Fibroblast of the conjunctiva (primary cell): ENCODE measurements at places on chromosomes 2 and 18.

DNA sequence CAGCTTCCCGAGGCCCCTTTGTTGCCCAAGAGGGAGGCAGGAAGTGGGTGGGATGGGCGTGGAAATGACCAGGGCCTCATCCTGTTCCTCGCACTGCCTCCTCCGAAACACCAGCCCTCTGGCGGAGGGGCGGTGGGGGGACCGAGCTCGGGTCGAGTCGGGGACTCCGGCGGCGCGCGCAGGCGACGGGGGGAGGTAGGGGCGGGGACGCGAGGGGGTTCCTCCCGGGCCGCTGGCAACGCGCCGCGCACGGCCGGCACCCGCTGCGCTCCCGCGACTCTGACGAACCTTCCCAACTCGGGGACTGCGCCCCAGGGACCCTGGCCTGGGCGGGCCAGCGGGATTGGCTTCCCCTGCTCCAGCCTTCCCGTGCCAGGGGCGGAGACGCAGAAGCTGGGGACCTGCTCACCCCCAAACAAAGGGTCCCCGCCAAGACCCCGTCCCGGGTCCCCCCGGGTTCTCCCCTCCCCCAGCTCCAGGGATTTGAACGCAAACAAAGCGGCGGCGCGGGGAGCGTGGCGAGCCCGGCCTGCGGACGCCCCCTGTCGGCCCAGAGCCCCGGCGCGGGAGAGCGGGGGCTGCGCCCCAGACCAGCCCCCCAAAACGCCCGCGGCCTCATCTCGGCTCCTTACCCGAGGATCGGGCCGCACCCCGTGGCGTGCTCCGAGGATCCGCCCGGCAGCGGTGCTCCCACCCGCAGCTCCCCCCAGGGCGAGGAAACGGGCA is 1.2 kb downstream of the SEMA4C start:
- peak; percentile 81 for DNase-seq

DNA sequence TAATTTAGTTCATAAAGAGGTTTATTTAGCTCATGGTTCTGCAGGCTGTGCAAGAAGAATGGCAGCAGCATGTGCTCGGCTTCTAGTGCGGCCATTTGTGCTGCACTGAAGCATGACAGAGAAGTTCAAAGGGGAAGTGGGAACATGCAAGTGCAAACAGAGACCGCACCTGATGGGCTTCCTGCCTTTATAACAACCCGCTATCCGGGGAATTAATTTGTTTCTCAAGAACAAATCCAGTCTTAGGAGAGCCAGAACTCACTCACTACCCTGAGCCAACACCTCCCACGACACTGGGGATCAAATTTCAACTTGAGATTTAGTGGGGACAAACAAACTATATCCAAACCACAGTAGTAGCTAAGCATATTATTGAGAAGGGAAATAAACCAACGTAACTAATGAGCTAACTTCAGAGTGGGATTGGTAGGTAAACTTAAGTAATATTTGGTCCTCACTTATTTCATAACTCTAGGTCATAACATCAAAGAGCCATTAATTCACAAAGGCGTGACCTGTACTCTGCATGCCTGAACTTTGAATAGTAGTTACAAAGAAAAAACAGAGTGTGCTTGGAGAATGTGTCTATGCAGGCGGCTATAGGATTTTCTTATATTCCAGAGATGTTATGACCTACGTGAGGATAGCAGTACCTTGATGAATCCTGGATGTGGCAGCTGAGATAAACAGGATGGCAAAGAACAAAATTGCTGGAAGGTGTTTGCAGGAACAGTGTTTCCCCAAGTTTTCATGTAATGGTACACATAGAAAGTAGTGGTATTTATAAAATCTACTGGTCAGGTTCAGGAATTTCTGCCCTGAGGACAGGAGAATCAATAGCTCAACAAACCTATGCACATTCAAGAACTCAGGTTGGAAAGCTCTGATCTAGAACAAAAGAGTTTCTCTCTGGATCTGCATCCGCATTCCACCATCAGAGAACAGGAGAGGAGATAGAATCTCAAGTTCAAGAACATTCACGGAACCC is 845.9 kb upstream of the ID2 start:
- no peak for DNase-seq

DNA sequence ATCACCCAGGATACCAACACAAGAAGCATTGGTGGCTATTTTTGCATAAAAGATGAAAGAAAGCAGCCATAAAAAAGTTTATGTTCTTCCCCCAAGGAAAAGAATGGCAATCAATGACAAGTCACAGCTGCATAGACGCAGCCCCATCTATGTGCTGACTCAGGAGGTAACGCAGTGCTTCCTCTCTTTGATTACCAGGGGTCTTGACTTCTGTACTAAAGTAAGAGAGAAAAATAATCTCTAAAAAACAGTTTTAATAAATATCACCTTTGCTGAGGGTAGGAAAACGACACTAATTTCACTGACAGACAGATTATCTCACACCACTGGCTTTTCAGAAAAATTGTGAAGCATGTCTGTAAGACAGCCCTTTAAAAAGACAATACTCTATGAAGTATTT is 33.9 kb upstream of the EVA1A start:
- DNase-seq: no peak

GRCh38 chr2:65545837-65546805 is 113.7 kb upstream of the SPRED2 start:
- DNase-seq: no peak

DNA sequence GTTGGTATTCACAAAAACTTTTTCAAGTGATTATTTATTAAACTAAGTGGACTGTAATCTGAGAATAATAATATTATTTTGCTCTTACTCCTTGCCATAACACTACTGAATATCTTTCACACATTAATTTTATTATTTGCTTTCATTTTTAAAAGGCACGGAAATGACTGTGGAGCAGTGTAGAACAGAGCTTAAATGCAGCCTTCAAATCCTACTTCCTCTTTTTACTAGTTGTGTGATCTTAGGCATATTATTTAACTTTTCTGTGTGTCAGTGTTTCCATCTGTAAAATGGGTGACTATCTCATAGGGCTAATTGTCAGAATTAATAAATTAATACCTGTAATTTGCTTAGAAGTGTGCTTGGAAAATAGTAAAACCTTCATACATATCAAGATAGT is 55.5 kb upstream of the SLC8A1 start:
- DNase-seq: no peak

GRCh38 chr18:73793386-73793785 is 354.2 kb downstream of the FBXO15 start:
- DNase-seq: no peak

DNA sequence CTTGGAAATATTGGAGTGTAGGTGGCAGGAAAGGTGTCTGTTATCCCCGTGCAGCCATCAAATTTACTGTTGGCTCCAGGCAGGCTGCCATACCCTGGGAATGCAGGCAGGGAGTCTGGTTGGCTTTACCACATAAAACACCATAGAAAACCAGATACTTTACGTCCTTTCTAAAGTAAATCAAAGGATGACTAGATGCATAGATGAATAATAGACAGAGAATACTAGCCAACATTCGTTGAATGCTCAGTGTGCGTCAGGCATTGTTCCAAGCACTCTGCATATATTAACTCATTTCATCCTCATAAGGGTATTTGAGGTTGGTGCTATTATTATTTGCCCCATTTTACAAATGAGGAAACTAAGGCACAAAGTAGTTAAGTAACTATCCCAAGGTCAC is 65.2 kb downstream of the VSNL1 start:
- no peak for DNase-seq

GRCh38 chr18:57910817-57911216 is 107.7 kb upstream of the ATP8B1 start:
- DNase-seq: no peak

GRCh38 chr2:112706170-112706664 is 14.6 kb upstream of the NT5DC4 start:
- no peak for DNase-seq

GRCh38 chr18:9243029-9243428 is 91.5 kb upstream of the TWSG1 start:
- DNase-seq: no peak

DNA sequence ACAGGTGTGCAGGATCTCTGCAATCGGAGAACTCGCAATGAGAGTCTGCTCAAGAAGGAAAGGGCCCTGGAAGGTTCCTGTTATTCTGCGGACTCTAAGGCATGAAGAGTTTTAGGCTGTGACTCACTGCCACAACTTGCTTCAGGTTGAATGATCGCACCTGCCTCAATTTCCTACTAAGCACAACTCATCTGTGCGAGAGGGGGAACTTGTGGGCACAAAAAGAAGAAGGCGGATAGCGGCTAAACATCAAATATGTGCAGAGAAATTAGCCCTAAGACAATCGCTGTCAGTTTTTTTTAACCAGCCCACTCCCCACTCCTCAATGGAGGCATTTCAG is 14.0 kb upstream of the CREG2 start:
- no peak for DNase-seq

DNA sequence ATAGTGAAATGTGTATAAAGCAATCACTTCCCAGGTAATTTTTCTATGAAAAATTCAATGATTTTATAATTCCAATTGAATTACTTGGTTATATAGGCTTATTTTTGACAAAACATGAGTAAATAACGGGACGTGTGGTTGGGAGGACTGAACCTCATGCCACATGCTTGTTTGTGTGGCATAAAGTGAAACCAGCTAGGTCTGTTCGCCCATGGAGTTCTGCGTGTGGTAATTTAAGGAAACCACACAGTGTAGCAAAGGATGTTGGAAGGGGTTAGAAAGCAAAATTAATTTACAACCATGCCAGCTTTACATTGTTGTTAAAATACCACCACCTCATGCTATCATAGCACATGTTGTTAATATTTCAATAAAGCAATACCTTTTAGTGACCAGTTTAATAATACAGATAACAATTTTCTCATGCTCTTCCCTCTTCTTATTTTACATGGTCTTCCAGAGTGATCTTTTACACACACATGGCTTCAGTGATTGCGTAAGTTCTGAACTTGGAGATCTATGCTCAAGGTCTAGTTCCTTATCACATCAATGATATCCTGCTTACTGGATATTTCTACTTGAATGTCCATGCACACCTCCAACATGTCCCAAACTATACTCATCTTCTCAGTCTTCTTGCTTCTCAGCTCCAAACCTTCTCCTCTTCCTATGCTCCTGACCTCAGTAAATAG is 156.4 kb upstream of the ITGA4 start:
- DNase-seq: no peak

GRCh38 chr2:78020491-78020890 is 498.3 kb upstream of the LRRTM4 start:
- DNase-seq: no peak

GRCh38 chr18:74390900-74391299 is 66.2 kb downstream of the DIPK1C start:
- no peak for DNase-seq

- DNase-seq: no peak
These were observed 6.5 kb upstream of the LGALSL start for GRCh38 chr2:64447317-64448040.

GRCh38 chr2:16313235-16313975 is 352.2 kb downstream of the CYRIA start:
- no peak for DNase-seq

DNA sequence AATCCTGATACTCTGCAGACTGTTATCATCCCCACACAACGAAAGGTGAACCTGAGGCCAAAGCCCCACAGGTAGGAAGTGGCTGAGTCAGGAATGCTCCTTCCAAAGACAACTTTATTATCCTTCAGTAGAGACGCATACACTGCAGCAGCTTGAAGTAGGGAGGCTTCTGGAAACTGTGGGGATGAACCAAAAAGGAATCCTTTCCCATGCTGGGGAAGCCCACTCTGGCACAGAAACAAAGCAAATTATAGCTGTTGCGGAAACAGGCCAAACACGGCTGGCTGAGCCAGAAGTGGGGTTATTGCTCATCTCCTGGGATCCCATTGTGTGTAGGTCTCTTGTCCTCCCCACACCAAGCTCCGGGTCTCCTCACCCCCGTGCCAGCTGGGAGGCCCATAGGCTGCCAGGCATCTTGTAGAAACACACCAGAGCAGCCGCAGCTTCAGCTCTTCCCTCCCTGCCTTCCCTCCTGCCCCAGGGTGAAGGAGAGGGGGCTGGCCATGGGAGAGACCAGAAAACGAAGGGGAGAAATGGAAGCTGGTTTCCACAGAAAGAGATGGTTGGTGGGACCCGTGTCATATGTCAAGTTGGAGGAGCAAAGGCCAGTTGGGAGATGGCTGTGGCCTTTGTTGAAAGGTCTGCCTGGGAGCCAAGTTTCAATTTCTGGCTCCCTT is 176.9 kb upstream of the NABP1 start:
- no peak for DNase-seq

DNA sequence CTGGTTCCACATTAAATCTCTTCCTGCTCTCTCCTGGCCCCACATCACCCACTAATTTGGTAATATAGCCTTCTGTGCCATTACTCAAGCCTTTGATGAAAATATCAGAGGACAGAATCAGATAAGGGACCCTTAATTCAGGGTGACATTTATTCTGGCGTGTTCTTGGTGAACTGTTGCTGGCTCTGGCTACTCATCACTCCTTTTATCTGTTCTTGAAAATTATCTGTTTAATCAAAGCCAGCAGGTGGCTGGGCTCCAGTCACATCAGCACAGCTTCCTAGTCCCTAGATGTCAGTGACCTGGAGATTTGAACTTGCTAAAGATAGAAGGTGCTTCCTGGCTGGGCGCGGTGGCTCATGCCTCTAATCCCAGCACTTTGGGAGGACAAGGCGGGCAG is 26.9 kb upstream of the SLC35F6 start:
- DNase-seq: no peak

DNA sequence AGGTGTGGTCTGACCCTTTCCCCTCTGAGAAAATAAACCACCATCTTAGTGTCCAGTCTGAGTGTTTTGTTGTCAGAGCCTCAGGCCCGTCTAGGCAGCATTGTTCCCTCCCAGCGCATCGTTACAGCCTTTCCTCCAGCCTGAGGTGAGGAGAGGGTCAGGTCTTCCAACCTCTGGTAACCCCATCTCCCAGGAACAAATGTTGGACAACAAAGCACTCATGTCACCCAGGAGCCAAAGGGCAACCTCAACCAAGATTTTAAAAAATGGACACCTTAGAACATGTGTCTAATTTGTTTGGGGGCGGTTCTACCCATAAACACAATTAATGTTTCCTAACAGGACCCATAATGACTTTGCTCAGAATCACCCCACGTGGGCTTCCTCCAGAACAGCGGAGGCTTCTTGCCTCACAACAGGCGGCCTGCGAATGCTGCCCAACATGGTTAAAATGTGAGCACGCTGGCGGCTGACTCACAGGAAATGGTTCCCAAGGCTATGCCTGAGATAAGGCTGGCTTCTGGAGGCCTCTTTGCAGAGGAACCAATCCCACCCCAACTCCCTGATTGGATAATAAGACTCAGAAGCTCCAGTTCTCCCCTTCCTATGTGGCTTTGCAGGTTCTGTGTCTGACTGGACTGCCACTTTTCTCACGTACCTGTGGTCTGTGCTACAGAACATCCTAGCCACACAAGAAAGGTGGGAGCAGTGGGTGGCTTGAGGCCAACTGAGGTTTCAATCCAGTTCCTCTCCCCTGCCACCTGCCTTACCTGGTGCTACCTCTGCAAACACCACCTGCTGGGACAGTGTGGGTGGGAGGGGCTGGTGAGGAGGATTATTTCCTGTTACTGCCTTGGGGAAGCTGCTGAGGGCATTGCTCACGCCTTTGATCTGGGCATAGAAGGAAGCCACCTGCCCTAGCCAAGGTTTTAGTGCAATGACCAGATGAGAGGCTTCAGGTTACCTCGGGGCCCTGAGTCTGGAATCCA is 108.8 kb downstream of the B3GNT2 start:
- no peak for DNase-seq
